ENCODE measurements at places on chromosomes 2 and 18.

GRCh38 chr2:239109041-239109927, 261.4 kb downstream of the TWIST2 start:
- DNase-seq, result no peak

GRCh38 chr2:238855891-238856580, 8.2 kb downstream of the TWIST2 start:
- no peak for DNase-seq

- DNase-seq, result no peak
These were observed 177.8 kb downstream of the KIAA1328 start for GRCh38 chr18:37006742-37007141.

DNA sequence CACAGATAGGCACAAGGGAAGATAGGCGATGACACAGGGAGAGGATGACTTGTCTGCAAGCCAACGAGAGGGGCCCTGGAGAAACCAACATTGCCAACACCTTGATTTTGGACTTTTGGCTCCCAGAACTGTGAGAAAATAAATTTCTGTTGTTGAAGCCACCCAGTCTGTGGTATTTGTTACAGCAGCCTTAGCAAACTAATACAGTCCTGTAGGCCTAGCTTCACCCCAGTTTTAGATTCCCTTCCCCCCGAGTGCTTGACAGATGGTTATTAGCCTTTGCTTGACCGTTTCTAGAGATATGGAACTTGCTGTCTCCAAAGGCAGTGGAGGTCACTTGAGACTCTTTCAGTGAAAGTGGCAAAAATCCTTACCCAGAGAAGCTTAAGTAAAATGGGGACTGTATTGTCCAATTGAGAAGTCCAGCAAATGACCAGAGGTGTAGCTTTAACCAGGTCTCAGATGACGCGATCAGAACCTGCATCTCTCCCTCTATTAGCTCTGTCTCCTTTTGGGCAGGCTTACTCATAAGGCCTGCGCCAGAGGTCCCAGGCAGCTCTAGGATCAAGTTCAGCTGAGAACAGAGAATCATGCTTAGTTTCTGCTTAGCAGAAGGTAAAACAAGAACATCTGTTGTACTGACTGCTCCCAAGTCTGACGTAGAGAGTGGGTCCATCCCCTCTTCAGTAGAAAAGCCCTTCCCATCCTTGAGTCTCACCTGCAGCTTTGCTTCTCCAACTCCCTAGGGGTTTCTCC, 50.4 kb downstream of the MFSD6 start:
- DNase-seq, result no peak

DNA sequence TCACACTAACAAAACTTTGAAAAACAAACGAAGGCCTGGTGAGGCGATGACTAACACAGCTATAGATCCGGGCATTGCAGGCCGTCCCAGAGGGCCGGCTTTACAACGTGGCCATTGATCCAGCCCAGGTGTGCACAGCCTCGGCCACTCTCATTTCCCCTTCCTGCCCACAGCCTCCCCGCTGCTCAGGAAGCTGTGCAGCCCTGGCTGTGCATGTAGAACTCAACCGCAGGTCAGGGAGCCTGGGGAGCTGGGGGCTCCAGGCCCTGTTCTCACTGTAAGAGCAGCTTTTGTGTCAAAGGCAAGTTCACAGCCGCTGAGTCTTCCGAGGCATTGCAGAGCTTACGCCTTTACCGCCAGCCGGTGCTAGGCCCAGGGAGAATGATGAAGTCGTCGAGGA, 87.2 kb downstream of the LONRF2 start:
- peak; percentile 1 for DNase-seq

GRCh38 chr2:179562330-179562885, 297.8 kb upstream of the SESTD1 start:
- DNase-seq, result no peak

DNA sequence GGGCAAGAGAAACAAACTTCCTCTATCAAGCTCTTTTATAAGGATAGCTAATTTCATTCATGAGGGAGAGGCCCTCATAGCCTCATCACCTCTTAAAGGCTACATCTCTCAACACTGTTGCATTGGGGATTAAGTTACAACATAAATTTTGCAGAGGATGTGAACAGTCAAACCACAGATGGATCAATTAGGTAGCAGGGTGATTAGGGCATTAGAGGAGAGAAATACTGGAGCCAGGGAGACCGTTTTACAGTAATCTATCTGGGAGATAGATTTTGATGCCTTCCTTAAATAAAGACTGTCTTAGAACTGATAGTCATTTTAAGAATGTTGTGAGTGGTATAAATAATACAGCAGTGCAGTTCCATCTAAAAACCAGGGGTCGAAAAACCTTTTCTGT, 258.9 kb downstream of the DCC start:
- no peak for DNase-seq

DNA sequence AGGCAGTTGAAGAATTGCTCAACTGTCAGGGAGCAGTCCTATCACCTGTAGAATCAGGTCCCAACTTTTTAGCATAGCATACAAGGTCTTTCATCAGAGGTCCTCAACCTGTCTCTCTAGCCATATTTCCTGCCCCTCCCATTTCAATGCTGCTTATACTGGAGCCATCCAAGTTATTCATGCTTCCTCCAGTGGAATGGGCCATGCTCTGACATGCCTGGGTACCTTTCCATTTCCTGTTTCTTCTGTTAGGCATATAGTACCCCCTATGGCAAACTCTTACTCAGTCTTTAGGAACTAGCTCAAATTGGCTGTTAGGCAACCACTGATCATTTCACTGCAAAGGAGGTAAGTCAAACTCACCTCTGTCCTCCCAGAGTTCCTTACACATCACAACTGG, 51.0 kb upstream of the ABCA12 start:
- DNase-seq, result no peak

- no peak for DNase-seq
These were observed 911.4 kb upstream of the SLC39A10 start for GRCh38 chr2:194745557-194746146.

DNA sequence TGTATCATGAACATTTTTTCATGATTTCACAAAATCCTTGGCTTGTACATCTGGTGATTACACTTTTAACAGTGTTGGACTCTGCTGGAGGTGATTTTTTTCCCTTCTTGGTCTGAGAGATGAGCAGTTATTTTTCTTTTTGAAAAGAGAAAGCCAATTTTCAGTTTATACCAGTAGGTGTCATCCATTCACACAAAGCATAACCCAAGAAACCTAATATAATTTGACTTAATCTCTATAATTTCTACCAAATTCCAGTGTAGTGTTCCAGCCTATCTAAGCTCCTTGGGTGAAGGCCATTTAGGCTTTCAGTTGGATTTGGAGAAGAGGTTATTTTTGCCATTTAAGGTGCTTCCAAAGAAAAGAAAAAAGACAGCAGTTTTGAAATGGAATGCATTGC, 7.7 kb upstream of the ICOS start:
- no peak for DNase-seq

- no peak for DNase-seq
These were observed 958.8 kb upstream of the TMEFF2 start for GRCh38 chr2:193153576-193153975.

DNA sequence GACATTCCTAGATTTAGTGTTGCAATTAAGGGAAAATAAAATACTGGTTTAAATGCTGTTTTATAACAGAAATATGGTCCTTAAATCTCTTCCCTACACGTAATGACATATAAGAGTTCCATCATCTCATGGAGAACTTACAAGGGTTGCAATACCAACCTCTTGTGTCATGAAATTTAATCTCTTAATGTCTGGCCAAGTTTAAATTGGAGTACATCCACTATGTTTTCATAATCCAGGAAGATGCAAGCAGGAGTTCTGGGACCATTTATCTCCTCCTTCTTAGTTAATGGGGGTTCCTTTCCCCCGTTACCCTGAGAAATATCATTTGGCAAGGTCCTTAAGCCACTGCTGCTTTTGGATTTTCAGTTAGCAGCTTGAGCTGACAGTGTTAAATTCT, 126.0 kb upstream of the ACVR2A start:
- DNase-seq, result no peak

DNA sequence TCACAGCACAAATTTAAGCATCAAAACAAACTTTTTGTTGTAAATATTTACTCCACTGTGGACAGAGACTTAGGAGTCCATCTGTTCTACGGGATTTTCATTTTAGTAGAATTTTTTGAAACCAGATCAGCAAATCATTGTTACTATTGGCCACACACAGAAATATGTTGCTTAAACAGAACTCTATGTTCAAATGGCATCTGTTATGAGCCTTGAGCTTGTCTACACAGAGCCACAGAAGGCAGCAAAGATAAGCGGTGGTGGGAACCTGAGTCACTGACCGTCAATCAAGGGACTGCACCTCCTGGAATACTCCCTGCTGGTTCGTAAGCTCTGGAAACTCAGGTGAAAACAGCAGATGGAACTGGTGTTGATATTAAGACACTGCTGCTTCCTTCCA, 156.8 kb downstream of the TMEM200C start:
- DNase-seq, result no peak

GRCh38 chr18:49725809-49726674, 87.3 kb downstream of the ACAA2 start:
- no peak for DNase-seq

DNA sequence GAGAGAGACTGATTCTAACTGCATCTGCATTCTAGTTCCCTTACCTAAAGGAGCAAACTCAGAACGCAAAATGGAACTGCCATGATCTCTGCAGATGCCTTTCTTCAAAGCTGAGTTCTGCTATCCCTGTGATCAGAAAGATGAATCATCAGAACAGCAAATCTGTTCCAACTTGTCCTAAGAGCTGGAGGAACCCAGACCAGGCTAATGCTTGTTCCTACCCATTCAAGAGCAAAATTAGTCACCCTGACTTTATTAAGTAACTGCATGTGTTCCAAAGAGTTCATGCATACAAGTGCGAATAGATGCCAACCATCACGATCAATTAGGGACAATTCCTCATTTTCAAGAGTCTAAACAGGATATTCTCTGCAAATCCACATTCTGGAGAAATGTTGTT, 46.5 kb downstream of the MBP start:
- DNase-seq, result no peak

DNA sequence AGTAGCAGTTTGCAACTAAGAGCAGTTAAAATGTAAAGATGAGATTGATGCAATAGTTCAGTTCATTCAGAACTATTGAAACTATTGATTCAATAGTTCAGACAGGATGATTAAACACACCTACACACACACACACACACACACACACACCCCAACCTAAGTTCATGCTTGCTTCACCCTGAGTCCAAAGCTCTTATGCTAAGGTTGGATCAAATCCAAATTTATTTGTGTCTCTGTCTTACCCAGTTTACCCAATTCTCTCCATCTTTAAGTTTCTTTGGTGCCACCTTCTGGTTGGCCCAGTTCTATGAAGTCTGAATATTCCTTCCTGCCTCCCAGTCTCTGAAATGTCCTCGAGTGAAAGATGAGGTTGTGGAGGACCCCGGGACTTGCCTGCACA, 5.1 kb downstream of the SERPINB8 start:
- no peak for DNase-seq

- DNase-seq, result peak; percentile 66
These were observed 18.3 kb upstream of the SLC35F6 start for GRCh38 chr2:26745609-26746327.

DNA sequence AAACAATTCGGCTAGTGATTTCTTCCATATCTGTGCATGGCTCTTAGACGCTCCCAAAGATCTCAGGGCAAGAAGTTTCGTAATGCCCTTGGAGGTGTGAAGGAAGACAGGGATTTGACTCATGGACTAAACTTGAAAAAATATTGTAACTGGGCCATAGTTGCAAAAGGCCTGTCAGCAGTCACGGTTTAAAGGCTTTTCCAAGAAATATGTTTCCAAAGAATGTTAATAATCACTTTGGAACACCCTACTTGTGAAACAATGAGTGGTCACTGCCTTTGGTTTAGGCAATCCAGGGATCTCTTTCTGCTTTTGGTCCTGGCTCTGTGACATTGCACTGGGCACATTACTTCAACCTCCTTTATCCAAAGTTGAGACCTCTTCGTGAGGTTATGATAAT, 102.5 kb upstream of the RASGRP3 start:
- DNase-seq, result no peak

GRCh38 chr2:109065391-109065734, 63.6 kb upstream of the SH3RF3 start:
- no peak for DNase-seq

- DNase-seq, result no peak
These were observed 199.5 kb downstream of the OSR1 start for GRCh38 chr2:19158896-19159295.

DNA sequence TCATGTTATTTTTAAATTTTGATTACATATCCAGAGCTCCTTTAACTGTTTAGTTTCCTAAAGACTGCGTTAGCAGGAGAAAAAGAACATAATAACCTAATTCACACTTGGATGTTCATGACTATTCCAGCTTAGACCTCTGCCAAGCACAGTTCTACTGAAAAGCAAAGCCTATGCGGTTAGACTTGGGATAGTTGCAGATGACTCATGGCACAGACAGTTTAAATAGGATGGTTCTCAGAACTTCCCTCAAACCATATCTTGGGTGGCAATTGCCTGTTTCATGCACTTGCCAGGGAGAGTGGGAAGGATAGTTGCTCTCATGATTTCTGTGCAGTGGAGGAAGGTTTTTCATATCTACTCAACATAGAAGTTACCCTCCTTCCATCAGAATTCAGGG, 149.7 kb upstream of the KLHL29 start:
- DNase-seq, result no peak

DNA sequence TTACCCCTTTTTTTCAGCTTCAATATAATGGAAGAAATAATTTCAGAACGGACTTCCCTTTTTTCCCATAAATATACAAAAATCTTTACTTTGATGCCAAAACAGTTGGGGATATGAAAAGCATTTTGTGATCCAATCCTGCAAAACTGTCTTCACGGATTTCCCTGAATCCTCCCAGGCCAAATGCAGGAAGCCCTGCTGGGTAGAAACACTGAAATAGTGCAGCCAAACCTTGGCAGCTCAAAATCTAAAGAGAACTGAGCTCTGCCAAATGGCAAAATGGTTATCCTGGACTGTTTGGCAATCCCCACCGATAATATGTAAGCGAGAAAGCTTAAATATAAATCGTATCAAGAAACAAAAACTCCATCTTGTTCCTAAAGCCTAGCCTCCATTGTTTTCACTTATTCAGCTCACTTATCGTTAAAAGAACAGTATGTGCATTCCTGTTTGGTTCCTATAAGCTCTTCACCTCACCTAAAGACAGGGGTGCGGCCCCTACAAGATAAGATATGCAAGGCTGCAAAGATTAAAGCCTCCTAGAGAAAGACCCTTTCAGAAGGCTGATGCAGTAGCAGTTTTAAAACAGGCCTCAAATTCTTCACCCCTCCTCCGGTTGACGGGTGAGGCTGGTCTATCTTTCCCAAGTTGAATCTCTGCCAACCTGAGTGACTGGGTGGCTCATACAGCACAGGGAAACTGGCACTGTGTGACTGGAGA, 48.6 kb downstream of the LAMA1 start:
- no peak for DNase-seq

- DNase-seq, result no peak
These were observed 1.7 kb downstream of the MAP2 start for GRCh38 chr2:209425471-209426071.

- DNase-seq, result no peak
These were observed 5.3 kb downstream of the ITM2C start for GRCh38 chr2:230869914-230870543.

GRCh38 chr2:147275943-147276342, 568.9 kb upstream of the ACVR2A start:
- no peak for DNase-seq

All from activated CD8-positive, alpha-beta memory T cell treated with anti-CD3 and anti-CD28 coated beads for 1 hour (primary cell).